ENCODE measurements at places on chromosomes 3 and 15. TPM values are rescaled to one million over a fixed set of nuclear protein-coding genes. Genes with fewer than 3 reads are reported as not detected.

KIF15 gene
- 3.8 TPM for polyA plus RNA-seq

CPNE9 gene
- not detected for polyA plus RNA-seq

GRCh38 chr15:46309914-46310313, 675.1 kb downstream of the SQOR start:
- DNase-seq: no peak

DNA sequence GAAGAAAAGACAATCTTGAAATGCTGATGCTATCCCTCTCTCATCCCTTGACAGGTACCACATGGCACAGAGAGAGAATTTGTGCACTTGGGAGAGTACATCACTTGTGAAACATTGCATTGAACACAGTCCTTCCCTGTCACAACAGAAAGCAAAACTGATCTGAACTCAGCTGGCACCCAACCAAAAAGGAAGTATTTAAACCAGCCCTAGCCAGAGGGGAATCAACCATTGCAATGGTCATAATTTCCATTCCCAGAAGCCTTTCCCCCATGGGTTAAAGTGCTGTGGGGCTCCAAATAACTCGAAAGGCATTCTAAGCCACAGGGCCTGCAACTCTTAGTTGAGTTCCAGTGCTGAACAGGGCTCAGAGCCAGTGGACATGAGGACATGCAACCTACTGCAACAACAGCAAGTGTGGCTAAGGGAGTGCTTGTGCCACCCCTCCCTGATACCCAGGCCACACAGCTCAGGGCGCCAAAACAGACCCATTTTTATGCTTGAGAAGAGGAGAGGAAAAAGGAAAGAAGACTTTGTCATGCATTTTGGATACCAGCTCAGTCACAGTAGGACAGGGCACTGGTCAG, 530.8 kb upstream of the BCHE start:
- DNase-seq: no peak

- DNase-seq: no peak
These were observed 749.5 kb downstream of the ROBO1 start for GRCh38 chr3:79018265-79018664.

GRCh38 chr15:66124651-66125050, 128.9 kb downstream of the MEGF11 start:
- DNase-seq: no peak

- no peak for DNase-seq
These were observed 5.3 kb downstream of the EIF2B5 start for GRCh38 chr3:184140436-184140835.

DNA sequence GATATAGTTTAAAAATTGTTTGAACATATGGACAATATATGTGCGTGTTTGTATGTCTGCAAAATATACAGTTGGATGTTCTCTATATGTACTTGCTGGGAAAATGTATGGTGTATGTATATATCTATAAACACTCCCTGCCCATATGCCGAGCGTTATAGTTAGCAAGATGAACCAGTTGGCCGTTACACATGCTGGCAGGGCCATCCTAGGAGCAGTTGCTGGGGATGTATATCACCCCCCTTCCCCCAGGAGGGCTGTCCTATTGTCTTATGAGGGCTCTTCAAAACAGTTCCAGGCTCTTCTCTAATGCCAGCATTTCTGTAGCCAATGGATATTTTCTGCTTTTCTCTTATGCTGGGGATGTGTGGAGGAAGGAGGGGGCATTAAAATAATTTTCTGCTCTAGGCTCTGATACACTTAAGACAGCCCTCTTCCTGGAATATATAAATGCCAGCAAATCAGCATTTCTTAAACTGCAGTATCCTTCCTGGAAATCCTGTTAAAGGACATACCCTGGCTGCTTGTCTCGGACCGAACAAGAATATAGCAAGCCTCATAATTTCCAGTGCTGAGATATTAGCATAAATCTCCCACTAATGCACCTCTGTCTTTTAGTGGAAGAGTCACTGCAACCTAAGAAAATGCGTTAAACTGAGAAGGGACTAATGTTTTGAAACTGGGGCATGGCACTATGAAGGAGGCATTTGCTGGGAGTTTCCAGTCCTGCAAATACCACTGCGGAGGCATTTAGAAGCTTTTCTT, 134.4 kb downstream of the MDFIC2 start:
- no peak for DNase-seq

- no peak for DNase-seq
These were observed 33.6 kb downstream of the SSUH2 start for GRCh38 chr3:8610951-8611350.

DNA sequence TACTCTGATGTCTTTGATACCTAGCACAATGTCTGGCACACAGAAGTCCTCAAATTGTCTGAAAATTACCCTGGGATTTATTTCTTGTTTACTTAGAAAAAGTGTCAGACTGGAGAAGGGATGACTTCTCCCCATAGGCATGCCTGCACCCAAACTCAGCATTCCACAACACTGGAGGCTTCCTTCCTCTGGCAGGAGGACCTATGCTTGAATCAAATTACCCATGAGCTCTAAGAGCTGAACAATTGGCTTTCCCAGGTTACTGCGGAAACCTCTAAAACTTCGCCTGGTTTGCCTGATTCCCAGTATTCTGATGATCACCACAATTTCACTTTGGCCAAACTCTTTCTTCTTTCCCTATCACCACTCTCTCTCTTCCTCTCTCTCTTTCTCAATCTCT, 217.4 kb downstream of the DIPK2A start:
- DNase-seq: no peak

Data from mammary epithelial cell (primary cell).